ENCODE measurements at places on chromosomes 7 and 10.

DNA sequence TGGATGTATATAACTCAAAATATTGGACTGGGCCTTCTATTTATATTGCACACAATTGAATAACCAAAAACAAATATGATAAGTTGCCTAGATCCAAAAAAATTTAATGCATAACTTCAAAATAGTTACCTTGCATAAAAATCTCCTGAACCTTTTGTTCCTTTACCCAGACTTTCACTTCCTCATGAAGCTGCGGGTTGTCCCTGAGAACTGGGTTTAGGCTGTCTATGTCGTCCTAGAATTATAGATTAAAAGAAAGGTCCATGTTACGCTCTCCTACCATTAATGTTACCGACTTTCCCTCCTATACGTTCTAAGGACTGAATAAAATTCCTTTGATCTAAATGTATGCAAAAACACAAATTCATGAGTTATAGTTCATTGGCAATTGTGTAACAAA, 86.6 kb downstream of the NRBF2 start:
- no peak for DNase-seq

- DNase-seq, result no peak
These were observed 106.6 kb downstream of the FAS start for GRCh38 chr10:89097226-89097625.

- DNase-seq, result no peak
These were observed 208.1 kb upstream of the TCF7L2 start for GRCh38 chr10:112741830-112742402.

DNA sequence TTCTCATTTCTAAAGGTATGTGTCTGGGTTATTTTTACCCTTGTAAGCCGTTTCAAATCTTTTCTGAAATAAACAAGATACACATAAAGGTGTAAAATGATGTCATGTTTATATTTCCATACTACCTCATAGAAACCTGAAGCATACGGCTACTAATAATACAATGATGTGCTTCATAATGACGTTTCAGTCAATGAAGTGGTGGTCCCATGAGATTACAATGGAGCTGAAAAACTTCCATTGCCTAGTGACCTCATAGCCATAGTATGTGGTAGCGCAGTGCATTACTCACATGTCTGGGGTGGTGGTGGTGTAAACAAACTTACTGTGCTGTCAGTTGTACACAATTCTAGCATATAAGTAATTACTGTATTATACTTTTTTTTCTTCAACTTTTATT, 24.9 kb downstream of the EPDR1 start:
- DNase-seq, result no peak

- no peak for DNase-seq
These were observed 107.3 kb downstream of the AHR start for GRCh38 chr7:17405786-17406185.
